ENCODE measurements at places on chromosomes 12 and 14.
A peak's percentile ranks its signal among the peaks of the same experiment; 100 is the strongest.

GRCh38 chr12:53071591-53072551, 7.3 kb downstream of the SPRYD3 start:
- DNase-seq = no peak

DNA sequence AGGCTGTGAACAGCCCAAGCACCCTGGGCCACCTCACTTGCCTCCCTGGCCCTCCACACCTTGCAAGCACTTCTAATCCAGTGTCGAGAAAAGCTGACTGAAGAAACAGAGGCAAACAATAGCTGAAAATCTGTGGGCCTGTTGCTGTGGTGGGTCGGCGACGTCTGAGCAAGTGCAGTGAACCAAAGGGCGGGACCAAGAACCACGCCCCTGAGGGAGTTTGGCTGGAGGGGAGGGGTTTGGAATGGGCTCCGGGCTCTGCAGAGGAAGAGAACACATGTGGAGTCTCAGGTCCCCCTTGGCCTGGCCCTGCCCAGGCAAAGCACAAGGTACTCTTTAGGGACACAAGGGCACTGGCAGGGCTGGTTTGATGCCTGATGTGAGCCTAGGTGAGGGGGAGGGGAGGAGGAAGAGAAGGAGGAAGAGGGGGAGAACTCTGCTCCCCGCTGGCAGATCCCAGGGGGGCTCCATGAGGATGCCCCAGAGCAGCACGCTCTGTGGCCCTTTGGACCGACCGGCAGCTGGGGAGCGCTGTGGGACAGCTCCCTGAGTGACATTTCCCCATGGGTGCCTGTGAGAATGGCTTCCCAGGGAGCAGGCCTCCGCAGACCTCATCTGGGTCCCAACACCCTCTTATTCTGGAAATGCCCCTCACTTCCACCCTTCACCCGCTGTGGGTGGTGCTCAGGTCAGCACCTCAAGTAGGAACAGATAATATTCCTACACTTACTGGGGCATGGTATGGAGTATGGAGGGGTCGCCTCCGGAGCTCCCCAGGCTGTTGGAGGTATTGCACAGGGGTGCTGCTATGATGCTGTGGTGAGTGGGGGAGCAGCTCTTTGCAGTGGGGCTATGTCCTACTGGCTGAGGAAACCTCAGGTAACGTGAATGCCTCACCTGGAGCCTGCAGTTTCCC, 85.5 kb downstream of the CPSF2 start:
- DNase-seq = no peak

DNA sequence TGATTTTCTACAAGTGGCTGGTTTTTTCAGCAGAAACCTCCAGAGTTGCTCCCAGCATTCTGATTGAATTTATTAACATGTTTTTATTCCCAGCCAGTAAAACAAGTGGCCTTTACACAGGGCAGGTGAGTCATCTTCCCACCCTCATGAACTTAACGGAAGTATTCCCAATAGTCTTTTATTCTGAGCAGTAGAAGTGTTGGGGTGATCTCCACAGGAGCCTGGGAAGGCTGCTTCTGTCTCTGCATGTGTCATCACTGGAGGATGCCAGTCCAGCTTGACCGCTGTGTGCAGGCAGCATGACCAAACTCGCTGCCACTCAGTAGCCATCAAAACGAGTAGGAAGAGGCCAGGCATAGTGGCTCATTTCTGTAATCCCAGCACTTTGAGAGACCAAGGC, 13.4 kb upstream of the DNAH10 start:
- DNase-seq = peak; percentile 17

GRCh38 chr14:42323426-42323825, 716.8 kb downstream of the LRFN5 start:
- DNase-seq = no peak
